Stromal cell of bone marrow (primary cell): ENCODE measurements at places on chromosomes 16 and 17.

GRCh38 chr17:32276171-32276601 is 10.6 kb downstream of the RHBDL3 start:
- no peak for DNase-seq

DNA sequence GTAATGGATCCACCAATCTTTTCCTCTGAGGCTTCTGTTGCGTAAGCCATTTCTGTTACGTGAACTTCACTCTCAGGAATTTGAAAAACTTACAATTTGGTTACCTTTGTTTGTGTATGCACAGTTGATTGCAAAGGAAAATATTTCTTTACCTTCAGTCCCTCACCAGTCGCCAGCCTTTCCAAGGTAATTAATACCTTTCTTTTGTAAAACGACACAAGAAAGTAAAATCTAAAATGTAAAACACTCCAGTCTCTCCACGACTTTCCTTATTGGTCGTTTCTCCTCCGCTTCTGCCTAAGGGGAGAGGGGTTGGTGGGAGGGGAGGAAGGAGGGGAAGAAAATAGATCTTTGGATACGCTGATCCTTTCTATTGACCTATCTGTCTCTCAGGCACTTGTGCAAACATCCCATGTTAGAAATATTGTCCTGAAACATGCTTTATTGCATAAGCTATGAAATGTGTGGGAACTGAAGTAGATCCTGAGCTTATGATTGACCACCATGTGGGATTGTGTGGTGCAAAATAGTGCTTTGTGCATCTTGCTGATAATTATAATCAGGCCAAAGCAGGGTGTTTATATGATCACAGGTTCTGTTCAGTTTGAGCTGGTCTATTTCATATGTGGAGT is 32.4 kb upstream of the EFCAB13 start:
- no peak for DNase-seq

GRCh38 chr17:63626551-63627180 is 4.4 kb downstream of the MAP3K3 start:
- DNase-seq = no peak

DNA sequence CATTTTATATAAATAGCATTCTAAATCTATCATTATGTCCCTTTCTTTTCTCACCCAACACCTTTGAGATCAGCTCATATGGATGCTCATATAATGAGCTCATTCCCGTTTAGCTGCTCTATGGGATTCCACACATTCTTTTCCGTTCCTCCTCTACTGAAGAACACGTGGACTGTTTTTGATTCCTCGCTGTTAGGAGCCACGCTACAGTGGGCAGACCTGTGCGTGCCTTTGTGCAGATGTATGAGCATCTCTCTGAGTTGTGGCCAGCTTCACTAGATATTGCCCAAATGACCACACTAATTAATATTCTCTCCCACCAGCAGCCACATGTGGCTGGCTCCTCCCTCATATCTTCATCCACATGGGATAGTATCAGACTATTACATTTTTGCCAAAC is 6.0 kb upstream of the TNFRSF13B start:
- DNase-seq = no peak

GRCh38 chr16:67170168-67170948 is at the start of gene NOL3:
Gene NOL3 (plus strand): TSS chr16:67170538.
- DNase-seq = peak; percentile 67

DNA sequence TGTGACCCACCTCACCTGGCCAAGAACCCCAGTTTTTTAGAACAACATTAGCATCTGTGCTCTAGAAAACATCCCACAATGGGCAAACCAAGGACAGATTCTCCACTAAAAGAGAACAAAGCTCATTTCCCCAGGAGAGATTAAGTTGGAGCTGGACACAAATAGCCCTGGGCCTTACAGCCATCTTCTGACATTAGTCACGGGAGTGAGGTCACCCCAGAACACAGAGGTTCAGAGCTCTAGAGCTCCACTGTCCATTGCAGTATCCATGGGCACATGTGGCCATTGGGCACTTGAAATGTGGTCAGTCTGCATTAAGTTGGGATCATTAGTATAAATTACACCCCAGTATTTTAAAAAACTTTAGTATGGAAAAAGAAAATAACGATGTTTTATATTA is 47.6 kb upstream of the RBBP6 start:
- DNase-seq = no peak

- DNase-seq = no peak
Measured at GRCh38 chr16:26816266-26816665, 250.5 kb upstream of the C16orf82 start.

DNA sequence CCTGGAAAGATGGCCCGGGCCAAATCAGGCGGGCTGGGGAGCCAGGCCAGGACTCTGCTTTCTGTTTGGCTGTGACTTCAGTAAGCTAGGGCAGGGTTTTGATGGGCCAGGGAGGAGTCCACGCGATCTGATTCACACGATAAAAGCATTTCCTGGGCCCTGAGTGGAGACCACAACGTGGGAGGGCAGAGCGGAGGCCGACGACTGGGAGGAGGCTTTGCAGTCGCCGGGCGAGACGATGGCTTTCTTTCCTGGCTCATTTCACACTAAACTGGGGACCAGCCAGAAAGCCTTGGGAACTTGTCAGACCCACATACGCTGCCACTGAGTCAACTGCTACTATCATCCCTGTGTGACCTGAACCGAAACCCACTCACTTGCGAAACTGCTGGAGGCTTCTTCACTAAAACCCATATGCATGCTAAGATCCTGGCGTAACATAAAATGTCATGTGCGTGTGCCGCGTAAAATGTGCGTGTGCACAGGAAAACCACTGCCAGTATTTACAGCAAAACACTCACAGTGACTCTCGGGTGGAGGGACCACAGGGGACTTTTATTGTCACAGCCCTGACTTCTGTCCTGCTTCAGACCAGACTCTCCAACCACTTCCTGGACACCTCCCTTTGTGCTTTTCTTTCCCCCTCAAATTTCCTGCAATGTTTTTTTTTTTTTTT is 14.2 kb upstream of the RHBDF2 start:
- peak; percentile 95 for DNase-seq

- no peak for DNase-seq
Measured at GRCh38 chr17:32688221-32688620, 188.7 kb downstream of the MYO1D start.

DNA sequence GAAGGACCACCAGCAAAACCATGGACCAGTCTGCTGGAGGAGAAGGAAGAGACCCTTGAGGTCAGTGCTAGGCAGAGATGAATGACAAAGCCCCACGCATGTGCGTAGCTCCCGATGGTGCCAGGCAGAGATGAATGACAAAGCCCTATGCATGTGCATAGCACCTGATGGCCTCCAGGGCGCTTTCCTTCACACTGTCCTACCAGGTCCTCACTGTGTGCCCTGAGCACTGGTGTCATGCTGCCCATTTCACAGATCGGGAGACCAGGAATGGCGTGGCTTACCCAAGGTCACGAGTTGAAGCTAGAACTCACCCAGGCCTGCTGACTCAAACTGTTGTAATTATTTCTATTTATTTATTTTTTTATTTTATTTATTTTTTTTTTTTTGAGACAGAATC is 149.6 kb downstream of the KATNIP start:
- DNase-seq = no peak

DNA sequence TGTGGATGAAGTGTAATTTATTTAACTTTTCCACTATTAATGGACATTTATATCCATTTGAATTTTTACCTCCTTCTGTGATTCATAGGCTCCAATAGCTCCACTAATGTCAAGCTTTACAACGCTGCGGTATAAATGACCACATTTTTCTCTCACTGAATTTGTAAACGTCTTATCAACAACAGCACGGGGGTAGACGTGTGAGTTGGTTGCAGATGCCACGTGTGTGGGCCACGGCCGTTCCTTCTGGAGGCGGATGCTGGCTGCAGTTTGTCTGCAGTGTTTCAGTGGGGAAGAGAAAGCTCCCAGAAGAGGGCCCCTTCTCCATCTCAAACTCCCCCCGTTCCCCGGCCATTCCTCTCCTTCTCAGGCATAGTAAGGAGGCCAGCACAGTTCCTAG is 68.2 kb upstream of the XYLT1 start:
- no peak for DNase-seq

DNA sequence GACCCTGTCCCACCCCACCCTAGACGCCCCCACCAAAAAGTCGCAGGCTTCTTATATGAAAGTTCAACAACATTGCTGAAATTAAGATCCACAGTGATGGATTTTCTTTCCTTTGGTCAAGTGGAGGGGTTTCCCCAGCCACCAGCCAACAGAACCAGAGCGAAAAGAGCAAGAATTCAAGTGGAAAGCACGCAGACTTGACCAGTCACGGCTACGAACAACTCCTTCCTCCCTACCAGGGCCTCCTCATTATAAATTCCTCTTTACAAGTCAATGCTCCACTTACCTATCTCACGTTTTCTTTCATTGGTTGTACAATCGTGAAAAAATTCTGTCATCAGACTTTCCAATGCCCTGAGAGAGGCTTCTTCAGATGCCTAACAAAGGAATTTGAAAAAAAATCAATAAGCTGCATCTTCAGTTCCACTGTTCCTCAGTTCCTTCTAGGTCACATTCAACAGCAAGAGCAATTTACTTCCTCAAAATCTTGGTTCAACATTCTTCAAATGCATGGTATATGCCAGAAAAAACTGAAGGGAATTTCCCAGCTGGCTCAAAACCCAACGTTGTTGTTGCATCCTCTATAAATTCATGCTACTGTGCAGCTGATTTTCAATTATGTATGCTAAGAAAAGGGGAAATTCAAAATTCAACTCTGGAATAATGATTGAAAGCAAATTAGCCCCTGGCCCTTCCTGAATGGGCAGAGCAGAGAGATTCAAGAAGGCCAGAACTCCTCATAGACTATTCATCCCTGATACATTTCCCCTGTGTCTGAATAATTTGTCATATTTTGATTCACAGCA is 30.9 kb downstream of the XPO6 start:
- no peak for DNase-seq

DNA sequence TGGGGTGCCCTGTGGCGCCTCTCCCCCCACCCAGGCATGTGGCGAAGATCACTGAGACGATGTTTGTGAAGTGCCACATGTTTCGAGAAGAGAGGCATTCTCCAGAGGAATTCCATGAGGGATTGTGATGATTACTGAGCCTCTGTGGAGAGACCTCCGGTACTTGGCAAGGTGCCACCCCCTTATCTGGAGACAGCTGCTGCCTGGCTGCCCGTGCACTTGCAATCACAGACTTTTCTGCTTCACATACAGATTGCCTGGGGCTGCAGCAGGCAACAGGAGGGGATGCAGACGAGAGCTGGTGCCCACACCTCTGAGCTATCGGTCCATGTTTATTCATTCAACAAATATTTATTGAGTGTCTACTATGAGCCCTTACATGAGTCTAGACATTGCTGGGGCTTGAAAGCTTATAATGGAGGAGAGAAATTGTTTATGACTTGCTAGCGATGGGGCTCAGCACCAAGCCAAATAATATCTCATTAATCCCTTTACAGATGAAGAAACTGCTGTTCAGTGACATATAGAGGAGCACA is 317.2 kb upstream of the ZFHX3 start:
- DNase-seq = no peak

DNA sequence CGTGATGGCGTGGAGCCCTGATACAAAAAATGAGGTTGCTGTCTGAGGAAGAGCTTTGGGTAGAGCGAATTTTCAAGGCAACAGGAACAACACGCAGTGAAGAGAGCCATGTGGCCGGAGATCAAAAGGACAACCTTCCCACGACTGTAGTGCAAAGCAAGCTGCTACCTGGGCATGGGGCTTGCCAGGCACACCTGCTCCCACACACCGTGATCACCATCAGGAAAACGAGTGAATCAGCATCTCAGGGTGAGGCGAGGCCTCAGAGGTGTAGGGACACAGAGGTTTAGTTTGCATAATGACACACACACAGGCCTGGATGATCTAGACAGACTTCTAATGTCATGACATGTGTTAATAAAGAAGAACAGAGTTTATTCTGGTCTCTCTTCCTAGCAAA is 65.7 kb downstream of the PARN start:
- DNase-seq = no peak

GRCh38 chr17:42279776-42280630 is 3.8 kb upstream of the STAT5B start:
- no peak for DNase-seq

DNA sequence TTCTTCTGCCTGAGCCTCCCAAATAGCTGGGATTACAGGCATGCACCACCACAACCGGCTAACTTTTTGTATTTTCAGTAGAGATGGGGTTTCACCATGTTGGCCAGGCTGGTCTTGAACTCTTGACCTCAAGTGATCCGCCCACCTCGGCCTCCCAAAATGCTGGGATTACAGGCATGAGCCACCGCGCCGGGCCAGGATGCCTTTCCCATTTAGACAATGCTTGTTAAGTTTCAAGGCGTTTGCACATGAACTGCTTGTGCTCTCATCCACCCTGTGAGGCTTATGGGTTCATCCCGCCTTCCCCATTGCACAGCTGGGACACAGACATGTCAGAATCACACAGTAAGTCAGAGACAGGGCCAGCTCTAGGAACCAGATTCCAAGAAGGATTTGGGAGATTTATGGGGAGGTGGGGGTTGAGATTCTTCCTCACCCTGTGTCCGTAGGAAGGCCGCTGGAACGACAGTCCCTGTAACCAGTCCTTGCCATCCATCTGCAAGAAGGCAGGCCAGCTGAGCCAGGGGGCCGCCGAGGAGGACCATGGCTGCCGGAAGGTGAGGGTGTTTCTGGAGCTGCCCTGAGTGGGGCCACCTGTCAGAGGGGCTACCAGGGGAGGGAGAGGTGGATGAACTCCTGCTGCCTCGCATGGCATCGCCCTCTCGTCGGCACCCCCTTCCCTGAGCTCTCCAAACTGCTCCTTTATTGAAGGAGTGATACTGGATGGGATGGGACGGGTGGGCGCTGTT is 46.3 kb downstream of the MRC2 start:
- no peak for DNase-seq

DNA sequence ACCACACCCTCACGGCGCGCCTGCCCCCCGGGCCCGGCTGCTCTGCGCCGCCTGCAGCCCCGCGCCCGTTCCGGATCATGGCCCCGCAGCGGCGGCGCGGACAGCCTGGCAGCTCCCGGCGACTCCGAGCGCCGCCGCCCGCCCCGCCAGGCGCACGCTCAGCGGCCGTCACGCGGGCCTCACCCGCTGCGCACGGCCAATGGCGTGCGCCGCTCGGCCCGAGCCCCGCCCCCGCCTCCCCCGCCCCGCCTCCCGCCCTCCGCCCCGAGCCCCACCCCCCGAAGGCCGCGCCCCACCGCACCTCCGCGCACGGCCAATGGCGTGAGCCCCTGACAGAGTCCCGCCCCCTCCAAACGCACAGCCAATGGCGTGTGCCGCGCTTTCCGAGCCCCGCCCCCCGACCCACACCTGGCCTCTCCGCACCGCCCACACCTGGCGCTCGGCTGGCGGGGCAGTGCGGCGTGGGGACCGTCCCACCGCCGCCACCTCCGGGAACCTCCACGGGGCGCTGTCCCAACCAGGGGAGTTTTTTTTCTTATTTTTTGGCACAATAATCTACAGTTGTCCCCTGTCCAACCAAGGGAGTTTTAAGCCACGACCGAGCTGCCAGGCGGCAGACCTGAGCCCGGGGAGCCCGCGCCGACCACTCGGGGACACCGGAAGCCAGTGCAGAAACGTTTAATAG is at the start of gene PCYT2:
Gene PCYT2, minus strand, starts transcription at position 123 of the 685 bp plus-strand sequence. Its CDS starts 44 bp downstream, at position 79.
- DNase-seq = peak; percentile 66
